ENCODE measurements at places on chromosomes 16 and 17.
A peak's percentile ranks its signal among the peaks of the same experiment; 100 is the strongest.

- DNase-seq: no peak
These were observed 58.3 kb downstream of the NTN1 start for GRCh38 chr17:9079461-9080103.

- no peak for DNase-seq
These were observed 405.9 kb downstream of the CNTNAP4 start for GRCh38 chr16:76683051-76683450.

GRCh38 chr17:5506307-5506706 is 19.9 kb downstream of the MIS12 start:
- no peak for DNase-seq

- DNase-seq: no peak
These were observed 25.6 kb downstream of the WIPI1 start for GRCh38 chr17:68431661-68432071.

DNA sequence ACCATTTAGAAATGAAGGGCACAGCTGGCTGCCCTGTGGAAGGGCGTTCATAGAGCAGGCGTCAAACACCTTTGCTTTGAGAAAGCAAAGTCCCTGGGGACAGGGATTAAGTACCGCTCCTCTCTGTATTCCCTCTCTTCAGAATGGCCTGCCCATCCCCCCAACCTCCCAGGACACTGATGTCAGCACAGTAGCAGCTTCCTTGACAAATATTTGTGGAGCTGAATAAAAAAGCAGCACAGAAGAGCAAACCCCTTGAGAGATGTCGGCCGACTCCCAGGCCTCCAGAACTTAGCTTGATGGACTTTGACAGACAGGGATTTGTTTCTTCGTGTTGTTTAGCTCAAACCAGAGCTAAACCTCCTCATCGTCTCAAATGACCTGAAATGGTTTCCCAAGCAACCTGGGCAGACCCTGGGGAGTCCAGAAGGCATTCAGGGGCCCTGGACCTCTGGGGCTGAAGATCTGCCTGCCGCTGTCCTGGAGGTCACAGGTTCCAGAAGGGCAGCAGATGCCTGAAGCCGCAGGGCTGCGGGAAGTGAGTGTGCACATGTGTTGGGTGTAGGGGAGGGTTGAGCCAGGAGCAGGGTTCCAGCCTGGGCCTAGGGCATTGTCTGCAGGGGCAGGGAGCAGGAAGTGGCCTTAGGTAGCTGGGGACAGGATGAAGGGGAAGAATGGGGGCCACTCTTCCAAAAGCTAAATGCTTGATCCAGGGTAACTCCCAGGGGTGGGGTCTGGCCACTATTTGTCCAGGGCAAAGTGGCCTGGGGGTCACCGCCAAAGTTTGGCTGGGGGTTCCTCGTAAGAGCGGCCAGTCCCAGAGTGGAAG is 42.3 kb upstream of the NKD1 start:
- peak; percentile 93 for DNase-seq

DNA sequence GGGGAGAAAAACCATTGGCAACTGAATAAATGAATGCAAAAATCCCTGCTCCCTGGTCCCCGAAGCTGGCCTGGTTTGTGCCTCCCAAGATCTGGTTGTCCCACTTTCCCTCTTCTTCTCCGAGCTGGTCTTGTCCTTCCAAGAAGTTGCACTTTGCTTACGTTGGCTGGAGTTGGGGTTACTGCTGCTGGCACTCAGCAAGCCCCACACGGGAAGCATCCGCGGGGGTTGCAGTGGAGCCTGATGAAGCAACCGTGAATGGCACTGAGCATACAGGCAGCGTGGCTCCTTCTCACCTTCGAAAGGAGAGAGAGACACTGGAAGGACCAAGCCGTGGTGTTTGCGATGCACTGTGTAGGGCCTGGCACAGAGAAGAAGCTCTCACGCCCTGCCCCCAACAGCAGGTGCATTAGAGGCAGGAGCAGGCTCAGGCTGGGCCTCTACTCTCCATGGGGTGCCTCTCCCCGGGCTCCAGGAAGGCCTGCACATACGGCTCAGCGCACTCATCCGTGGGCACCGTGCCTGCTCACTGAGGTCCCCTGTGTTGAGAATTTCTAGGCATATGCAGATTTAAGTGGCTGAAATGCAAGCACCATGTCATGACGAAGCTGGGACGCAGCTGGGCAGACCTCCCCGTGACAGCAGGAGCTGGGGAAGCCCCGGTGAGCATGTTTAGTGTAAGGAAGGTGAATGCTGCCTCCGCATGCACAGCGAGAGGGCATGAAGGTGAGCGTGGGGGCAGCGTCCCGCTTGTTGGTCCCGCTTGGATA is 12.1 kb downstream of the CA5A start:
- DNase-seq: peak; percentile 95

- no peak for DNase-seq
These were observed 363.3 kb upstream of the CDH5 start for GRCh38 chr16:66003201-66003600.

DNA sequence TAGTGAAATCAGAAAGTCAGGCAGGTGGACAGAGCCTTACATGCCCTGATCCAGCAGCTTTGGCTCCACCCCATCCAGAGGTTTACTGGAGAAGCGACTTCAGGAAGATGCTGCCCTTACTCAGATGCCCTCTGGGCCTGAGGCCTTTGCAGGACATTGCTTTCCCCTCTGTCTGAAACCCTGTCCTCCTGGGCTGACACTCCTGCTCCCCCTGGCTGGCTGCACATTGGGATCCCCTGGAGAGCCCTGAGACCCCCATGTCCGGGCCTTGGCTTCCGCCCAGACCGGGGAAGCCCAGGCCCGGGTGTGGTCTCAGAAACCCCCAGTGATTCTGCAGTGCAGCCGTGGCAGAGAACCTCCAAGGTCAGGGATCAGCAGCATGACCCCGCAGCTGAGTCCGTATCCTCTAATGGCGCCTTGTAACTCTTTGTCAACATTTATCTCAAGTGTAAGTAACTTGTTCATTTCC is 36.6 kb downstream of the BCO1 start:
- no peak for DNase-seq

DNA sequence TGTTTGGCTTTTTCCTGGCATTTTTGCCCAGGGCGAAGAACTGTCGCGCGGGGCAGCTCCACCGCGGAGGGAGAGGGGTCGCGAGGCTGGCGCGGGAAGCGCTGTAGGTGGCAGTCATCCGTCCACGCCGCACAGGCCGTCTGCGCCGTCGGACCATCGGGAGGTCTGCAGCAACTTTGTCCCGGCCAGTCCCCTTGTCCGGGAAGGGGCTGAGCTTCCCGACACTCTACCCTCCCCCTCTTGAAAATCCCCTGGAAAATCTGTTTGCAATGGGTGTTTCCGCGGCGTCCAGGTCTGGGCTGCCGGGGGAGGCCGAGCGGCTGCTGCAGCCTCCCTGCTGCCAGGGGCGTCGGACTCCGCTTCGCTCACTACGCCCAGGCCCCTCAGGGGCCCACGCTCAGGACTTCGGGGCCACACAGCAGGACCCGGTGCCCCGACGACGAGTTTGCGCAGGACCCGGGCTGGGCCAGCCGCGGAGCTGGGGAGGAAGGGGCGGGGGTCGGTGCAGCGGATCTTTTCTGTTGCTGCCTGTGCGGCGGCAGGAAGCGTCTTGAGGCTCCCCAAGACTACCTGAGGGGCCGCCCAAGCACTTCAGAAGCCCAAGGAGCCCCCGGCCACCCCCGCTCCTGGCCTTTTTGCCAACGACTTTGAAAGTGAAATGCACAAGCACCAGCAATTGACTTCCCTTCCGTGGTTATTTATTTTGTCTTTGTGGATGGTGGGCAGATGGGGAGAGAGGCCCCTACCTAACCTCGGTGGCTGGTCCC is 2.3 kb upstream of the CBX4 start:
- DNase-seq: no peak

DNA sequence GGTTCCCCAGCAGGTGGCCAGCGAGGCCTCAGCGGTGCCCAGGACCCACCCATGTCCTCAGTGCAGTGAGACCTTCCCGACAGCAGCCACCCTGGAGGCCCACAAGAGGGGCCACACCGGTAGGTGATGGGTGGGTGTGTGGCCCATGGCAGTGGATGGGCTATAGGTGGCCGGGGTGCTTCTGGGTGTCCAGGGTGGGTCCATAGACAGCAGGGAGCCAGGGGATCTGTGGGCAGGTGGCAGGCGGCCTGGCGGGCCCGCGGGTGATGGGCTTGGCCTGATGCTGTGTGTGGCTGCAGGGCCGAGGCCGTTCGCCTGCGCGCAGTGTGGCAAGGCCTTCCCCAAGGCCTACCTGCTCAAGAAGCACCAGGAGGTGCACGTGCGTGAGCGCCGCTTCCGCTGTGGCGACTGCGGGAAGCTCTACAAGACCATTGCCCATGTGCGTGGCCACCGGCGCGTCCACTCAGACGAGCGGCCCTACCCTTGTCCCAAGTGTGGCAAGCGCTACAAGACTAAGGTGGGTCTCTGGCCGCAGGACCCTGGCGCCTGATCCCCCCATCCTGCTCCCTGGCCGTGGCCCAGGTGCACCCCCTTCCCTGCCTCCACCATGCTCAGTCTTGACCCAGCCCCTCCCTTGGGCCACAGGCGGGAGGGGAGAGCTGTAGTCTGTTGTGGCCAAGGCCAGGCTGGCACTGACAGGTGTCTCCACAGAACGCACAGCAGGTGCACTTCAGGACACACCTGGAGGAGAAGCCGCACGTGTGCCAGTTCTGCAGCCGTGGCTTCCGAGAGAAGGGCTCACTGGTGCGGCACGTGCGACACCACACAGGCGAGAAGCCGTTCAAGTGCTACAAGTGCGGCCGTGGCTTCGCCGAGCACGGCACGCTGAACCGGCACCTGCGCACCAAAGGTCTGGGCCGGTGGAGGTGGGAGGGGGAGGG is 2.1 kb upstream of the DNASE1L2 start:
- no peak for DNase-seq

DNA sequence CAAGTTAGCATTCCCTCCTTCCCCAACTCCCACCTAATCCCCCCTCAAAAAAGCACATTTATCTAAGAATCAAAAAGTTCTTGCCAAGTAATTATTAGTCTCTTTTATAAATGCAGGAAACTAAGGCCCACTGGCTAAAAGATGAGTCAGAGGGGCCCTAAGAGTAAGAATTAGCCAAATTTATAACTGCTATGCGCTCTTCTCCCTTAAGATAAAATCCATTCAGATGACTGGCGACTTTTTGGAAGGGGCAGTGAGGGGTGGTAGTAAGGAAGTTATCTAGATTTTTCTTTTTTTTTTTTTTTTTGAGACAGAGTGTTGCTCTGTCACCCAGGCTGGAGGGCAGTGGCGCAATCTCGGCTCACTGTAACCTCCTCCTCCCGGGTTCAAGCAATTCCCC is 17.1 kb downstream of the ZNF652 start:
- no peak for DNase-seq

- no peak for DNase-seq
These were observed 806 bp downstream of the MRM1 start for GRCh38 chr17:36602030-36602748.

DNA sequence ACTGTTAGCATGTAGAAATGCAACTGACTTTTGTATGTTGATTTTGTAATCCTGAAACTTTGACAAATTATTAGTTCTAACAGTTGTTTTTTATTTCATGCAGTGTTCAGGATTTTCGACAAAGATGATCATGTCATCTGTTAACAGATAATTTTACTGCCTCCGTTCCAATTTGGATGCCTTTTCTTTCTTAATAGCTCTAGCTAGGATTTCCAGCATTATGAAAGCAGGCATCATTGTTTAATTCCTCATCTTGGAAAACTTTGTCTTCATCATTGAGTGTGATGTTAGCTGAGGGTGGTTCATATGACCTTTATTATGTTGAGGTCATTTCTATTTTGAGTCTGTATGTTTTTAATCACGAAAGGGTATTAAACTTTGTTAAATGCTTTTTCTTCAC is 31.9 kb downstream of the RMI2 start:
- DNase-seq: no peak

DNA sequence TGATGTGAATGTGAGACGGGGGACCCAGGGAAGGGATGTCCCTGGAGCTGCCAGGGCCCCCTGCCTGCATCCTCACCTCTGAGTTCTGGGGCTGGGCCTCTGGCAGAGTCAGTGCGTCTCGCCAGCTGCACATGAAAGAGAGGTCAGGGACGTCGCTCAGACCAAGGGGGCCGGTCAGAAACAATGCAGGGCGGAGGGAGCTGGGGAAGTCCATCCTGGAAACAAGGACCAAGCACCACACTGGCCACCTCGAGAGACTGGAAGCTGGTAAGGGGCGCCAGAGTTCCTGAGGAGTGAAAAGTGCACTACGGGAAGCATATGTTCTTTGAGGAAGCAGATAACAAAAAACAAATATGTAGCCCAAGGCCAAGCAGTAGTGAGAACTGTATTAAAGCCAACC is 2.1 kb downstream of the TAF1C start:
- no peak for DNase-seq

GRCh38 chr16:58110571-58111301 is 18.4 kb downstream of the CFAP20 start:
- no peak for DNase-seq

DNA sequence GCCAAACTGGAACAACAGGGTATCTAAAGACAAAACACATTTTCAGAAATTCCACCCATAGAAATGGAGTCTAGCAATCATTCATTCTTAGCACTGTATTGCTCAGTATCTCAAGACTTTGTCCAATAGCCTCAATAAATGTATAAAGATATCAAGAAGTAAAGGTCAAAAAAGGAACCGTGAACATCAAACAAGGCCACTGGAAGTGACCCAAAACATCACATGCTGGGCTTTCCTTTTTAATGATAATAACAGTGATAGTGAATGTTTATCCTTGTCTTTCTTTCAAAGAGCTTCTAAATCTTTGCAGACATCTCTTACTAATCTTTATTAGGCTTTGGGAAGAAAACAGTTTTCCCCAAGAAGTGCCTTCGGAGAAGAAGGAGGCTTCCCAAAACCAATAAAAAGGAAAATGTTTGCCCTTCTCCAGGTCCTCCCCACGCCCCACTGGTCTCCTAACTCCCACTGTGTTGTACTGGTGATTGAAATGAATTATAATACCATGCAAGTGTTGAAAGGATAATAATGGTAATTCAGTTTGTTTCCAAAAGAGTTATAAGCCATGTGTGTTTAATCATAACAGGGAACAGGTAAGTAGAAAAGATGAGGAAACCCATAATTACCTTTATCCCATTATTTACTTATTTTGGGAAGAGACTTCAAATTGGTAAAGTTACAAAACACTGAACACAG is 18.6 kb downstream of the RNF43 start:
- DNase-seq: no peak

GRCh38 chr16:3458852-3459361 is 15.4 kb downstream of the NAA60 start:
- no peak for DNase-seq

DNA sequence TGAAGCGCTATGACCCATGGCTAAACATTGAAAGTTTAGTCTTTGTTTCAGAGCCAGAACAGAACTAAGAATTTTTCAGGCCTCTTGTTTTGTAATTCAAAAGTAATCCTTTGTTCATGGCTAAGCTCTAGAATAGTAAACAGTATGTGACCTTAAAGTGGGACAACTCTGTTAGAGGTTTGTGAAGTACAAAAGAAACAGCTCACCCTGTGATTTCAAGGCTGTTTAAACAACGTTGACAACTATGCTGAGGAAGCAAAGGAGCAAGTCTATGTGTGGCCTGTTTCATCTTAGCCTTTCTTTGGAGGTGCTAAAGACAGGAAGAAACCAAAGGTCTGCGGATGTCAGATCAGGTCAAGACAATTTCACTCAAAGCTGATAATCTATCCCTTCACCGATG is 40.4 kb downstream of the MYOCD start:
- DNase-seq: no peak
